ENCODE measurements at places on chromosomes 7 and 10.

DNA sequence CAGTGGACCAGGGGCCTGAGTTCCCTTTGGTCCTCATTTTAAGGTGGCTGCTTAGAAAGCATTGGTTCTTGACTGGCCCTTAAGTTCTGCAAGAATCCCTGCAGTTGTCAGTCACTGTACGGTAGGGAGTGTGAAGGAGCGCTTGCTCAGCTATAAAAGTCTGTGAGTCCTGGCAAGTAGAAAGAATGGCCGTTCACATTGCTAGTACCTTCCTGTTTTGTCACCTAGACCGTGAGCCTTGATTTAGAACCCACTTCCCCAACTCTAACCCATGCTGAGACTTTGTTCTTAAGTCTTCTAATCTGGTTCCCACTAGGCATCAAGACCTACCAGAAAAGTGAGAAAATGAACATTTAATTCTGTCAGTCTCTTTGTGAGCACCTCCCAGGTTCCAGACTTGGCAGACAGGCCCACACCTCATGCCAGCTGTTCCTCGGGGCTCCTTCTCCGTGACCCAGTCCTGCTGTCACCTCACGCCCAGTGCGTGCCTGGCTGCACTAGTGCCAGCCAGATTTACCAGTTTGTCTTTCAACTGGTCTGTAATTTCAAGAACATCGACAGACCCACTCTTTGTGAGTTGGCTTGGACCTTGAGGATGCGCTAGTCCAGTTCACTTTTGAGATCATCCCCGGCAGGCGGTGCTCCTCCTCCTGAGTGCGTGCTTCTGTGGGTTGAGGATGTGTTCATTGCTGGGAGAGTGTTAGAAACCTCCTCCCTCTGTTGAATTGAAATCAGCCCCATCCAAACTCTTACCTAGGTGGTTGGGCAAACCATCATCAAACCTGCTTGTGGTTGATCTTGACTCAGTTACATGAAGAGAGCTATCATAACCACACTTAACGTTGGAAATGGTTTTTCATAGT lies 78.5 kb downstream of the SHH start:
- DNase-seq, result no peak

DNA sequence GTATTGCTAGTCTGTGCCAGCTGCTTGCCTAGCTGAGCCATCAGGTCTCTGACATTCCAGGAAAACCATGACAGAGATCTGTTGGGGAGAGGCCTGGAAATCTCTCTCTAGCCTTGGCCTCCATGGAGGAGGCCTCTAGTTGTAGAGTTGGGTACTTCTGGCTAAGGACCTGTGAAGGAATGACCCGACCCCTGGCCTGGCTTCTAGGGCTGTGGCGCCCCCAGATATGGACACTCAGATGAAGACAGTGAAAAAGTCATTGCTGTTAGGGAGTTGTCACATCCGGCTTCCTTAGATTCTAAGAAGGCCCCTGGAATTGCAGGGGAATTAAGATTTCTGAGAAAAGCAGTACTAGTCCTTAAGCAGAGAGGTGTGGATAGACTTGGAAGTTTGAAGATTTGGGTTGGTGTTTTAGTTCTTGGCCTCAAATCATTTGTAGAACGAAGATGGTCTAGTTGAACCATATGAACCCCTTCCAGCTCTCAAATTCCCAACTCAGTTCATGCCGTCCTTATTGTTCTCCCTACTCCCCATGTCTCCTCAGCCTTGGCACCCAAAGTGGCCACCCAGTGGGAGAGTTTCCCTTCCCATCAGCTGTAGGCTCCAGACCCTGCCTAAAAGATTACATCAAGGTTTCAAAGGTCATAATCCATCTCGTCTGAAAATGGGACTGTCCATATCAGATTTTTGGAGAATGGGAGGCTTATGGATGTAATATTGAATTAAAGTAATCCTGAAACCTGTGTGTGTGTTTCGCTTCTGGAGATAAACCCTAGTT lies 7.0 kb downstream of the HHEX start:
- DNase-seq, result no peak

- peak; percentile 23 for DNase-seq
Measured at GRCh38 chr7:138001529-138002095, at the start of gene CREB3L2. CREB3L2 (minus strand) TSS chr7:138002086; CDS start chr7:138001705, 381 bp downstream.

DNA sequence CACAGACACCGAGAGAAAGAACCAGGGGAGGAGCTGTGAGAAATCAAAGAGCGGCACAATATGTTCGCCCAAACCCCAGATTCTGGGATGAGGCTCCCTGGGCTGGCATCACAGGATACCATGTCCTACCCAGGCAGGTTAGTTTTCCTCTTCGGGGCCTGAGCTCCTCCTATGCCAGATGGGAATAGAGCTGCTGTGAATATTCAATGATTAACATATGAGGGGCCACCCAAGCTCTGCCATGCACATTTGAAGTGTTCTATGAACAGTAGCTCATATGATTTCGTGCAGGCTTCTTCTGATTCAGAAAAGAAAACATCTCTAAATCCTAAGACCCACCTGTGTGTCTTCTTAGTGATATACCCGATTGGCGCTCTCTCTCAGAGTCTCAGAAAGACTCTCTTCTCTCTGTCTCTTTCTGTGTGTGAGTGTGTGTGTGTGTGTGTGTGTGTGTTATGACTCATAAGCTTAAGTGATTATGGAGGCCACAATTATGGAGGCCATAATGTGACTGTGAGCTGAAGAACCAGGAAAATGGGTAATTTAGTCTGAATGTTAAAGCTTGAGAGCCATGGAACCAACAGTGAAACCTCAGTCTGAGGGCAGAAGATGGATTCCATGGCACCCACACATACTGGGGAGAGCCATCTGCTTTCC lies 220.5 kb downstream of the KLF6 start:
- no peak for DNase-seq

DNA sequence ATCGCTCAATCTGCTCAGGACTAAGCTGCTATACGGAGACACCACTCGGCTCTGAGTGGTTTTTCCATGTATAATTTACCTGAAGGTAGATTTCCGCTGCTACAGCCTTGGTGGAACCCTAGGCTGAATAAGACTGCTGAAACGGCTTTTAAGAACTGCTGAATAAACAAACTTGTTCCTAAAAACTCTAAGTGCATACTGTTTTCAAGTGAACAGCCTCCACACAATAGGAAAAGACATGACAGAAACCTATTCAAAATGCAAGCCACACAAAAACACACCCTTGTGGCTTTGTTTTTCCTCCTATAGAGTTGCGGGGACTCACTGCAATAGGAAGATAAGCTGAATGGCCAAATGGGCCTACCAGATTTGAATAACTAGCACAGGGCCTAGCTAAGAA lies 117.2 kb downstream of the UBE2H start:
- DNase-seq, result no peak

DNA sequence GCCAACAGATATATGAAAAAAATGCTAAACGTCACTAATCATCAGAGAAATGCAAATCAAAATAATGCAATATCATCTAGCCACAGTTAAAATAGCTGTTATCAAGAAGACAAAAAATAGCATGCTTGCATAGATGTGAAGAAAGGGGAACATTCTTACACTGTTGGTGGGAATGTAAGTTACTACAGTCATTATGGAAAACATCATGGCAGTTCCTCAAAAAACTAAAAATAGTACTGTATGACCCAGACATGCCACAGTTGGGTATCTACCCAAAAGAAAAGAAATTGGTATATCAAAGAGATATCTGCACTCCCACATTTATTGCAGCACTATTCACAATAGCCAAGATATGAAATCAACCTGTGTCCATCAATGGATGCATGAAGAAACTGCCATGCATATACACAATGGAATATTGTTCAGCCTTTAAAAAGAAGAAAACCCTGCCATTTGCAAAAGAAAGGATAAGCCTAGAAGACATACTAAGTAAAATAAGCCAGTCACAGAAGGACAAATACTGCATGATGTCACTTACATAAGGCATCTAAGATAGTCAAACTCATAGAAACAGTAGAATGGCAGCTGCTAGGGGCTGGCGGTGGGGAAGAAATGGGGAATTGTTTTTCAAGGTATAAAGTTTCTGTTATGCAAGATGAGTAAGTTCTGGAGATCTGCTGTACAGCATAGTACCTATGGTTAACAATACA lies 107.0 kb downstream of the PTPN20 start:
- no peak for DNase-seq

DNA sequence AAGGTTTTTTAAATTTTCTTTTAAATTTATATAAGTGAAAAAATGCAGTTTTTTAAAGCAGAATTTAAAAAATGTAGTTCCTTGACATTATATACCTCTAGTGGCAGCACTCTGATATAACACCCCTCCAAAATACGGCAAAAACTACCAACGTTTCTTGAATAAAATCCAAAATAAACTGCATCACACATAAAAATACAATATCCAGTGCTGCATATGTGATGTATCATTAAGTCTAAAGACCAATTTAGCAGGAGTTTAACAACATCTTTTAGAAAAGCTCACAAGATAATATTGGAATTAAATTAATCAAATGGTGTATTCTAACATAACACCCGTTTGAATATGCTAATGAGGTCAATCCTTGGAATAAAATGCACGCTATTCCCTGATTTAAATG lies 1.4 kb downstream of the TCERG1L start:
- DNase-seq, result no peak

- DNase-seq, result no peak
Measured at GRCh38 chr10:17643339-17643754, 604 bp upstream of the STAM start.

DNA sequence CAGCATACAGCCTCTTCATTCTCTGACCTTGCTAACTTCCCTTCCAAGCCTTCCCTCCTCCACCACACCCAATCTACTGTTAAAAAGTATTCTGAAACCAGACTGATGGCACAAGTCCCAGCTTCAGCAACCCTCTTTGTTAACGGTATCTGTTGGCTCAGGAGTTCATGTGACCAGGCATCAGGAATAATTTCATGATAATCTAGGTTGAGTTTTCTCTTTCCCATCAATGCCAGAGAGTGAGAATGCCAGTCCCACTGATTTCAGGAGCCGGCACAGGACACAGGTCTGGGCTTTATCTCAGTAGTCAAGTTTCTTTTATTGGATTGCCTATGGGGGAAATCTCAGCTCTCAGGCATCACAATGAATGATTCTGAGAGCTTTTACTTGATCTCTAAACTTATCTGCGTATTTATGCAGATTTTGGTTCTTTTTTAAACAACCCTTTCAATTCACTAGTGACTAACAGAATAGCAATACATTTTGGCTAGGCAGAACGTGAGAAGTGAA lies 231.0 kb upstream of the LYZL1 start:
- no peak for DNase-seq

DNA sequence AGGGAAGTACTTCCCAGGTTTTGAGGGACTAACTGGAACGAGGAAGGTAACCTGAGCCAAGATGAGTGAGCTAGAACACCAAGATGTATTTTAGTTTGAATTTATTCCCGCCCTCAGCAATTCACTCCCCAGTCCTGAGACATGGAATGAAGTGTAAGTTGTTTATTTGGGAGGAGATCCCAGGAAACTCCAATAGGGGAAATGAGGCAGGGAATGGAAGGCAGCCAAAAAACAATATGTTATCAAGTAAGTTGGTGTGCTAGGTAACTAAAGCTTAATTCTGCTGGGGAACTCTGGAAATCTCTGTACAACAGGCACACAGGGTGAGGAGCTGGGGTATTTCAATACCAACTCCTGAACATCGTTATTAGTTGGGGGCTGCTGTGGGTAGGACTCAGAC lies 189.7 kb upstream of the HDAC9 start:
- no peak for DNase-seq

DNA sequence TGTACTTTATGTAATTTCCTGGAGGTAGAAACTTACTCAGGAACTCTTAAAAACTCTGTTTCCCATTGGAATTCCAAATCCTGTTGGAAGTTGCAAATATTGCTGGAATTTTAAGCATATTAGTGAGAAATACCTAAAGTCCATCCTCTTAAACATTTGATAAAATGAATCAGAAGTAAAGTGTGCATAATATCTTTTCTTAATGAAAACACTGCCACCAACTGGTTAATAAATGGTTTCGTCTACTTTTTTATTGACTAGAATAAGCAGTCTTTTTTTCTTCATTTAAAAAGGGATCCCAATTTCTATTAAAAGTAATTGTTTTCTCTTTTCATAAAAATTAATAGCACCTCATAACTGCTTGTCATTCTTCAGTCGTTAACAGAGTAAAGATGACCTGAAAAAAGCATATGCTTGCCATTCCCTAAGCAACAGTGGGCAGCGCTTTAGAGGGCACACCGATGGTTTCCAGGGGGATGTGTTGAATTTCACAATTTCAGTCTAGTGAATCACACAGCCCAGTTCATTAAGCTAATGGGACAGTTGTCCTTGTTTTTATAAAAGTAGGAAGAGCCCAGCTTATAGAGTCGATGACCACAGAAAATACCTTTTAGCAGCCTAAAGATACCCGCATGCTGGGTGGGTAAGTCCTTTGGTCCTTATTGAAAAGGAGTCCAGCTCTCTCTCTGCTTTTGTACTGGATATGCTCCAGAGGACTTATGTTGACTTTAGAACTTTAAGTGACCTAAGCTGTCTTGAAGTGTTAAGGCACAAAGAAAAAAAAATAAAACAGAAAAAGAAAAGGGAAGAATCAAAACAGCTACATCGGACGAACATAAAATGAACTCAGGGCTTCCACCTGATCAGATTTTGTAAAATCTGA lies 28.5 kb downstream of the NPS start:
- DNase-seq, result no peak

GRCh38 chr7:54758702-54759592 lies at the start of gene SEC61G:
SEC61G (minus strand) TSS chr7:54759211; CDS start chr7:54757588, 1,623 bp downstream.
- peak; percentile 90 for DNase-seq

- no peak for DNase-seq
Measured at GRCh38 chr7:157978766-157979165, 608.9 kb downstream of the PTPRN2 start.

DNA sequence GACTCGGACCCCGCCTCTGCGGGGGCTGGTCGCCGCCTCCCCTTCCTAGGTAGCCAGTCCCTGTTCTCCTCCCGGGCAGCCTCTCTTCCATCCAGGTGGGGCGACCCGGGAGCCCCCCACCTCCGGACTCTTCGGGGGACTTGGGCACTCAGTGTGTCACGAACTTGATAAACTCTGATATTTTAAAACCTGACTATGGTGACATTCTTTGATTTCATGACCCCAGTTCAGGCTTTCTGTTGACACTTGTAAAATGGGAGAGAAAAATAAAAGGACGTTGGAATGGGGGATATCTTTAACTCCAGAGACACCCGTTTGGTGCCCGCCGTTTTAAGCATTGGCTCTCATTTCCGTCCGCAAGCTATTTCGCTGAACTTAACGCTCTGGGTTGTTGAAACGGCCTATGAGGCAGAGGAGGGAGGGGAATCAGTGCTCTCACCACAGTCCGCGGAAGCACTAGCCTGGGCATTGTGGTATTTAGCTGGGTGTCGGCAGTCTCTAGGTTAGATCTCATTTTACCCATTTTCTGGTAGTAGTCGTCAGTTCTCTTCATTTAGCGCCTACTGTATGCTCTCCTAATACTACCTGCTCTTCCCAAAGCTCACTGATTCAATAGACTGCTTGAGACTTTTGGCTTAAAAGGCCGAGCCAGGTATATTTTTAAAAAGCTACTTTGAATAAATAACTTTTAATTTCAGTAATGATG lies 738 bp downstream of the VPS26A start:
- peak; percentile 28 for DNase-seq

GRCh38 chr10:74851831-74852230 lies 25.4 kb downstream of the KAT6B start:
- DNase-seq, result no peak

DNA sequence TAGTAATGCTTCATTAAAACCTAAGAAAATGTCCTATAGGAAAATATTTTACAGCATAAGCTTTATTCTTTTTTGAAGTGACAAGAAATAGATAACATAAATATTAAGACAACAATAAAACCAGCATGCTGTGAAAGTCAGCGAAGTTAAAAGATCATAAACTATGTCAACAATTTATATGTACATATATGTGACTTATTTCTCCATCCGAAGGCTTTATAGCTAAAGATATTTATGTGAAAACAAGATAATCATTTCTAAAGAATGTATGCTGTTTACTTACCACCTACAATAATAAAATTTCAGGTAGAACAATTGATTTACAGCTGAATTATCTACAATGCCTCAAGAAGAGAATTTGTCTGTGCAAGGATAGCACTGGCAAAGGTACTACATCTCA lies 283.4 kb downstream of the CRPPA start:
- no peak for DNase-seq

All from stimulated activated CD8-positive, alpha-beta memory T cell treated with anti-CD3 and anti-CD28 coated beads, Interleukin-7, amount 100 ng/mL, for 1 hour (primary cell).